ENCODE measurements at places on chromosomes 3 and 15. TPM values are rescaled to one million over a fixed set of nuclear protein-coding genes. Genes with fewer than 3 reads are reported as not detected.

Gene DUOXA2
- not detected for total RNA-seq

Gene TUSC7
- total RNA-seq, result not detected

DNA sequence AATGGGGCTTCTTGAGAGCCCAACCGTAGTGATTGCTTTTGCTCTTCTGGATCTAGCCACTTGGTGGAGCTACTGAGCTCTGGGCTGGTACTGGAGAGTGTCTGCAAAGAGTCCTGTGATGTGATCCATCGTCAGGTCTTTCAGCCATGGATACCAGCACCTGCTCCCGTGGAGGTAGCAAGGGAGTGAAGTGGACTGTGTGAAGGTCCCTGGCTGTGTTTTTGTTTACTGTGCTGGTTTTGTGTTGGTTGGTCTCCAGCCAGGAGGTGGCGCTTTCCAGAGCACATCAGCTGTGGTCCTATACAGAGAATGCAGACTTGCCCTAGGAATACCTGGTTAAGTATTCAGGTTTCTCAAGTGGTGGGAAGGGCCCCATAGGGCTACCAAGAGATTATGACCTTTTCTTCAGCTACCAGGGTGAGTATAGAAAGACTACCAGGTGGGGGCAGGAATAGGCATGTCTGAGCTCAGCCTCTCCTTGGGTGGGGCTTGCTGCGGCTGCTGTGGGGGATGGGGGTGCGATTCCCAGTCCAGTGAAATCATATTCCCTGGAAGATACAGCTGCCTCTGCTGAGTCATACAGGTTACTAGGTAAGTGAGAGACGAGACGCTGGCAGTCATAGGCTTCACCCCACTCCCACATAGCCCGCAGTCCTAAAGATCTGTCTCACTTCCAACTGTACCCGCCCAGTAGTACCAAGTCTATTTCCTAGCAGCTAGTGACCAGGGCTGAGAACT lies 733.7 kb downstream of the ZNF385D start:
- DNase-seq, result no peak

DNA sequence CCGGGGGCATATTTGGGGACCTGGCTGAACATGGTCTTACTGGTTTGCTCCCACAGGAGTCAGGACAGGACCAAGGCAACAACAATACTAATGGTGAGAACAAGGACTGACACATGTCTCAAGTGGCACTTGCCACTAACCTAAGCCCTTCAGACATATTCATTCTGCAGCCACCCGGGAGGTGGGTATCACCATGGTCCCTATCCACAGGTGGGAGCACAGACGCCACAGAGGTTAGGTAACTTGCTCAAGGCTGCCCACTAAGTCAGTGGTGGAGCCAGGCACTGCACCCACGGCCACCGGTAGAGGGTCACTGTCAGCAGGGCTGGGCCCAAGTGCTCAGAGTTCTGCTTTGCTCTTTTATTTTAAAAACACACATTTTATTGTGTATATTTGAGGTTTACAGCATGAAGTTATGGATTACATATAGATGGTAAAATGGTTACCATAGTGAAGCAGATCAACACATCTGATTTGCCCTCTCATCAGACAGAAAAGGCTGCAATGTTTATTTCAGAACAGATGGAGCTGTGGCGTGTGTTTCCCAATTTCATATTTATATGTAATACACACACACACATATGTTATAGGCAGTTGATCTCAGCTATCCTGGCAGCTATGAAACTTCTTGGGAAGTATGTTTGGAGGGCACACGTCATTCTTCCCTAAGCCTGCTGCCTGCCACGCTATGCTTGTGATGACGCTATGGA lies 30.0 kb upstream of the SLC41A3 start:
- no peak for DNase-seq
